ENCODE measurements at places on chromosomes 5 and 9.

DNA sequence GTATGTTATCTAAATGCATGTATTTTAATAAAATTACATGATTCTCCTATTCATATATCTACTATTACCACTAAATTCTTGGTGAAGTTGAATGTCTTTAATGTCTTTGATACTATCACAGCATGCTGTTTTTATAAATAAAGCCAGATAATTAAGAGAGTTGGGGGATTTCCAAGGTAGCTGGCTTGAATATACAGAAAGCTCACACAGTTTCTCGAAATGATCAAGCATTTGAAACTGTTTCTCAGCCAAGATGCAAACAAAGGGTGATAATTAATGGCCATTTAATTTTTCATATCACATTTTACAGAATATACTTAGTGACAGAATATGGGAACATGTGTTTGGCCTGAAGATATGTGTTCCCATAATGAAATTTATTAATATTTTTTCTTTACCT is 145.6 kb upstream of the CDH12 start:
- no peak for DNase-seq

DNA sequence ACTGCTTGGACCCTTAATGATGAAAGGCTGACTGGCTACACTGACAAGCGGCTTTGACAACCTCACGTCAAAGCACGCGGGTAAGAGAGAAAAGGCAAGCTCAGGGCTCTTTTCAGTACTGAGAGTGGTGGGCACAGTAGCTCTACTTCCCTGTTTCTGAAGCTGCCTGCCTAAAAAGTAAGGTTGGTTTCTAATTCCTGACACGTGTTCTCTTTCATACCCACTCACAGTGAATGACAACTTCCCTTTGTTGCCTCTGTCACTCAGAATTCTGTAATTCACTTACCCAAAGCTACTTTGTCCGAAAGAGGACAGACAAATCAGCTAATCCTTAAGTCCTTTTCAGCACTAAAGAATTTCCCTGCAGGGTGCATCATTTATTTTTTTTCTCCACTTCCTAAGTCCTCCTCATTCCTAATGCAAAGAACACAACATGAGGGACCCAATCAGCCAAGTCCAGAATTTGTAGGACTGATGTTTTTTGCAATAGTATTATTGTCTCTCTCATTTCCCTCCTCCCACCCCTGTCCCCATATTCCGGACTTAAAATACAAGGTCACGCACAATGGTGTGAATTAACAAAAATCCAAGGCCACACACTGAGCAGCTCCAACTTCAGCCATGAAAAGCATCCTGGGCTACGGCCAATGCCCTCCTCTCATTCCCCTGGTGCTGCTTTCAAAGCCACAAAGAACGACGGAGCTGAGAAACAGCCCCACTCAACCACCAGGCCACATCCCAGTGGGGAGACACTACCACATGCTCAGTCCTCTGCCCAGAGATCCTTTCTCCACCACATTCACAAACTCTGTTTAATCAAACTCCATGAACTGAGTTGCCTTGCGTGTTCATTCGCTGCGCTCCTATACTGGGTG is 221.0 kb downstream of the TSSK1B start:
- no peak for DNase-seq

DNA sequence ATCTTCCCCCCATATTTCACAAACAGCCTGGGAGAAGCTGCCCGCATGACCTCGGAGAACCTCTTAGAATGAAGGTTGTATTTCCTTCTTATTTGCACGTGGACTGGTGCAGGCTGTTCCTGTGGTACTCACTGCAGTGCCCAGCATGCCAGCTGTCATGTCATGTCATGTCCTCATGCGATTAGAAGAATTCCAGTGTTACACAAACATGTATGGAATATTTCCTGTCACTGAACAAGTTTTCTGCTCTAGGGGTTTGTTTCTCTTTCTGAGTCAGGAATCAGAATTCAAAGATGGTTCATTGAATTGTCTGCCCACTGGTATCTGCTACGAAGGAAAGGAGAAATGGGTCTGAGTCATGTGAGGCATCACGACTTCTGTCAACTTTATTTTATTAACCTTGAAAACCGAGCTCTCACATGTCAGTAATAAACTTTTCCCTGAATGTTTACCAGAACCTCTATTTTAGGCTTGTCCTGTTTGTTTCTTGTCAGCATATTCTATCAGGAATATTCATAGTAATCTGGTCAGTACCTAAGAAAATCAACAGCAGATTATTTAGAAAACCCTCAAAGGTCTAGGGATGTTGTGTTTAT is 415.6 kb downstream of the GADD45G start:
- DNase-seq = no peak

- DNase-seq = no peak
Measured at GRCh38 chr5:56172241-56172640, 60.9 kb downstream of the ANKRD55 start.

All from activated naive CD4-positive, alpha-beta T cell treated with anti-CD3 and anti-CD28 coated beads for 36 hours (primary cell).